K562 (cell line): ENCODE measurements at places on chromosomes 2 and 18. TPM values are rescaled to one million over a fixed set of nuclear protein-coding genes. Genes with fewer than 3 reads are reported as not detected.
A peak's percentile ranks its signal among the peaks of the same experiment; 100 is the strongest.

The NEDD4L gene
- 32.7 and 33.4 TPM in 2 replicates for total RNA-seq

The ARHGEF4 gene
- not detected in 2 replicates for total RNA-seq

The MAPK4 gene
- not detected in 2 replicates for total RNA-seq

The PMS1 gene
- 24.7 and 31.5 TPM in 2 replicates for total RNA-seq

DNA sequence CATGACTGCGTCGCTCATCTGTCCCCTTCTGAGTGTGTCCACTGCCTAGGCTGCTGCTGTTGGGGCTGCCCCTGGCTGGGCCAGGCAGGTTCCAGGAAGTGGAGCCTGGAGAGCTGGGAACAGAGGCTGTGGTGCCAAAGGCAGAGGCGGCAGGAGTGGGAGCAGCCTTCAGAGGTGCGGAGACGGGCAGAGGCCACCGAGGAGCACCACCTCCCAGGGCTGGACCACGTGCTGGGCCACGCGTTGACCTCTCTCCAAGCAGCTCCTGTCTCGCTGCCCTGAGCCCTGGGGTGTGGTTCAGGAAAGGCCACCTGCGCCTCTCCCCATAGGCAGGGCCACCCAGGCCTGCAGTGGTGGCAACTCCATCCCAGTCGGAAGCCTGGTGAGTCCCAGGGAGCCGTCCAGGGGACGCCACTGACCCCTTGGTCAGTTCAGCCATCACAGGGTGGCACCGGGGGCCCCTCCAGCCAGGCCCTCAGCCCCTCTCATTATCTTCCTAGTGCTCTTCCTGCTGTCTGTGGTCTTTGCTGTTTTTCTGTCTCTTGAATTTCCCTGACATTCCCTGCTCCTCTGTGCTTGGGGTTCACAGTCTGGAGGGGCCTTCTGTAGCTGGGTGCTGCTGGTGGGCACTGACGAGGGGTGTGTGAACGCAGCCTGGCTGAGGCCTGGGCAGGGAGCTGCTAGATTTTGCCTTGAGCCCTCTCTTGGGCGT is 122.8 kb upstream of the HS6ST1 start:
- DNase-seq: no peak

- DNase-seq: peak; percentile 58
These were observed at the start of gene EMILIN2 for GRCh38 chr18:2846636-2847316. Gene EMILIN2 (plus strand): TSS chr18:2847006. CDS start chr18:2847189, 183 bp downstream.

GRCh38 chr18:63994783-63995399 is 25.0 kb downstream of the SERPINB8 start:
- peak; percentile 38 for DNase-seq

- DNase-seq: no peak
These were observed 35.4 kb downstream of the TMX3 start for GRCh38 chr18:68679528-68679927.

DNA sequence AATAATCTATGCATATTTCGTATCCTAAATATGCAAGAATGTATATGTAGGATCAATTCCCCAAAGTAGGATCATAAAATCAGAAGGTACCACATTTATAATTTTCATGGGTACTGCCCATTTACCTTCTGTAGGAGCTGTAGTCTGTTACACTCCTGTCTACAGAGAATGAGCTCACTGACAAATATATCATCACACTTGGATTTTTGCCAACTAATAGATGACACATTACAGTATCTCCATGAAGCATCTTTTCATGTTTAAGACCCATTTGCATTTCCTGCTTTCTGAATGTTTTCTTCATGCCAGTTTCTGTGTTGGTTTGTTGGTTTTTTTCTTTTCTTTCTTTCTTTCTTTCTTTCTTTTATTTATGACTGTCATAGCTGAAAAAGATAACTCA is 70.9 kb upstream of the EML6 start:
- peak; percentile 31 for DNase-seq

- DNase-seq: no peak
These were observed 42.6 kb downstream of the ARHGAP15 start for GRCh38 chr2:143171817-143172216.
